ENCODE measurements at places on chromosomes 1 and 21. TPM values are rescaled to one million over a fixed set of nuclear protein-coding genes. Genes with fewer than 3 reads are reported as not detected.

The P3R3URF gene
- not detected for total RNA-seq

The ZYG11B gene
- 33.0 TPM for total RNA-seq

The TCP10L gene
- 0.13 TPM for total RNA-seq

The ROR1 gene
- total RNA-seq: 12.3 TPM

The OR2AK2 gene
- total RNA-seq: not detected

The TTC39A gene
- total RNA-seq: 0.45 TPM

The VPS45 gene
- total RNA-seq: 35.5 TPM

The RGS5 gene
- total RNA-seq: 60.4 TPM

The TRNAU1AP gene
- total RNA-seq: 25.1 TPM

The FCMR gene
- 5.8 TPM for total RNA-seq

The SYT14 gene
- not detected for total RNA-seq

The DYNLT4 gene
- total RNA-seq: not detected

The JAM2 gene
- total RNA-seq: 13.3 TPM

The AMY2B gene
- 15.8 TPM for total RNA-seq

The C4BPA gene
- total RNA-seq: not detected

The SMCP gene
- total RNA-seq: not detected

The NCAM2 gene
- 0.93 TPM for total RNA-seq

The MFSD2A gene
- total RNA-seq: 8.0 TPM

The ATXN7L2 gene
- total RNA-seq: 3.0 TPM

The SYPL2 gene
- total RNA-seq: 7.3 TPM

The IGSF3 gene
- 0.84 TPM for total RNA-seq

The RSPH1 gene
- total RNA-seq: 0.22 TPM

The AK5 gene
- not detected for total RNA-seq

The EFNA3 gene
- 0.58 TPM for total RNA-seq

The CFHR1 gene
- 1.8 TPM for total RNA-seq

The NBPF10 gene
- 3.4 TPM for total RNA-seq

The KIF21B gene
- 2.8 TPM for total RNA-seq

The TBX15 gene
- 10.4 TPM for total RNA-seq

The SH2D2A gene
- 4.7 TPM for total RNA-seq

The LMX1A gene
- total RNA-seq: 0.32 TPM

The DNAH14 gene
- total RNA-seq: 4.8 TPM

The GNAT2 gene
- total RNA-seq: not detected

The CFAP141 gene
- total RNA-seq: not detected

The MX2 gene
- total RNA-seq: 39.9 TPM

The S100A7A gene
- not detected for total RNA-seq

The DOCK7 gene
- total RNA-seq: 47.1 TPM

The EFNA4 gene
- total RNA-seq: 3.1 TPM

The ASPM gene
- total RNA-seq: 0.10 TPM

The TAL1 gene
- 11.0 TPM for total RNA-seq

The PTGS2 gene
- total RNA-seq: 35.0 TPM

The C8A gene
- not detected for total RNA-seq
